ENCODE measurements at places on chromosomes 16 and 17. TPM values are rescaled to one million over a fixed set of nuclear protein-coding genes. Genes with fewer than 3 reads are reported as not detected.

Gene CD68
- 4.4 TPM for total RNA-seq

GRCh38 chr17:33218698-33219601 lies 74.1 kb downstream of the ASIC2 start:
- DNase-seq, result no peak
- H3K27me3 ChIP-seq, result no peaks in the 10 kb centered on the region
- no peak overlapping the region for H3K27ac ChIP-seq

- no peaks in the 10 kb centered on the region for H3K36me3 ChIP-seq
- peak overlapping the region; percentile 96 for H3K27ac ChIP-seq
- no peaks in the 10 kb centered on the region for H3K27me3 ChIP-seq
Measured at GRCh38 chr17:32142857-32143526, 690 bp downstream of the RHOT1 start.

DNA sequence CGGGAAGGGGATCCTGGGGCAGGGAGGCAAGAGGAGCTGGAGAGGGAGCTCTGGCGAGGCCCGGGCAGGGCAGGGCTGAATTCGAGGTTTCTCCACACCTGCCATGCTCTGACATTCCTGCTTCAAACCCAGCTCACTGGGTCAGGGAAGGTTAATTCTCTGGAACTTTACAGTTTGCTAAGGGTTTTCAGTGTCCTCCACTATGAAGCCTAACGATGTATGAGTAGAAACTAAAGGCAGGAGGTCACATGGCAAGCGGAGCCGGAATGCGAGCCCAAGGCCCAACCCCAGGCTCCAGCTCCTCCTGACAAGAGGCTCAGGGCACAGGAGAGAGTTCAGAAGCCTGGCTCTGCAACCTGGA lies 29.2 kb downstream of the DCAKD start:
- H3K4me1 ChIP-seq, result no peaks in the 10 kb centered on the region
- no peak for DNase-seq
- H3K27ac ChIP-seq, result peak overlapping the region; percentile 86
- H3K36me3 ChIP-seq, result no peaks in the 10 kb centered on the region

Gene NHLRC4
- 1.2 TPM for total RNA-seq

Gene DNAAF8
- not detected for total RNA-seq

Measured in uterus (tissue), 4 donors.